ENCODE measurements at places on chromosomes 1 and 21.

DNA sequence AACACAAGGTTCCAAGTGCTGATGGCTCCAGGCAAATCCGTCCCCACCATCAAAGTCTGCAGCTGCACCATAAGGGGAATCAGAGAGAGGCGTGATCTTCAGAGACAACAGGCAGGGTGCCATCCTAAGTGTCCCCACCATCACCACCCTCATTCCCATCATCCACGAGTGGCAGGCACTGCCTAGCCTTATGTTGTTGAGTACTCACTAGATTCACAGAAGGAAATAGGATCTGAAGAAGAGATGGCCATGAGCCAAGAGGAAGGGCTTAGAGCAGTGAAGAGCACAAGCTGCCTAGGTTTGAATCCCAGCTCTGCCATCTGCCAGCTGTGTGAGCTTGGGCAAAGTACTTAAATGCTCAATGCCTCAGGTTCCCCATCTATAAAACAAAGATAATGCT, 207.3 kb upstream of the CSF3R start:
- DNase-seq: no peak

DNA sequence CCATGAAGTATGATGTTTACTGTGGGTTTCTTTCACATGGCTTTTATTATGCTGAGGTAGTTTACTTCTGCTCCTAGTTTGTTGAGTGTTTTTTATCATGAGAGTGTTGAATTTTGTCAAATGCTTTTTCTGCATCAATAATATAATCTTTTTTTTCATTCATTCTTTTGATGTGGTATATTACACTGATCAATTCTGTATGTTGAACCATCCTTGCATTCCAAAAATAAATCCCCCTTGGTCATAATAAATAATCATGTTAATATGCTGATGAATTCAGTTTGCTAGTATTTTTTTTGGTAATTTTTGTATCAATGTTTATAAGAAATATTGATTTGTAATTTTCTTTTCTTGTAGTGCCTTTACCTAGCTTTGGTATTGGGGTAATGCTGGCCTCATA, 97.9 kb upstream of the ZNF648 start:
- no peak for DNase-seq

- peak; percentile 48 for DNase-seq
These were observed 271.0 kb downstream of the TRABD2B start for GRCh38 chr1:47725992-47726855.

DNA sequence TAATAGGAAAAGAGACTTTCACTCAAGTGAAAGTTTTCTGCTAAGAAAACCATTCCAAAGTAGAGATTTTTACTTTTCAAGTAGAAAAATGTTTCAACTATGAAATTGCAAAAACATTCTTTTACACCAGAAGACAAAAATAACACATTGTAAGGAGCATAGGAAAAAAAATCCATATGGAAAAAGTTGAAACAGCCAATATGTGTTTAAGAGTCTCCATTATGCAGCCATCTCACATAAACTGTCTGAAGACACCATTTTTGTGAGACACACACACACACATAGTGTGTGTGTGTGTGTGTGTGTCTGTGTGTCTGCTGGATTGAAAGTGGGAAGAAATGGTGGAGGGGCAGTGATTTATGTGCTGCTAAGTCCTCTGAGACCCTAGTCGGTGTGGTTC, 162.1 kb downstream of the HHAT start:
- DNase-seq: no peak

DNA sequence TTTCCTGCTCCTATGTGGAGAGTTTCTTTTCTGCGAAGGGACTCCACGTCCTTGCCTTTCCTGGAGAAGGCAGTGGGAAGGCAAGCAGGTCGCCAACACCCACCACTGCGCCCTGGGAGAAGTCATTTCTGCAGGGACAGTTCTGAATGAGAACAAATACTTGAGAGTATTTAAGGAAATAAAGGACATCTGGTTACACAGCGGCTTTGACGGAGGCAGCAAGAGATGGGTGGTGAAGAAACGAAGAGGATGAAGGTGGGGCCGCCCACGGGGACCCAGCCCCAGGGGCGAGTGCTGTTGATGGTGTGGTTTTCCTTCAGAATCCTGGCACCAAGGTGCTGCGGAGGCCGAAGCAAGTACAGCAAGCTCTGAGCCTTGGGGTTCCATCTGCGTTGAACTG, 75.5 kb downstream of the PSMG1 start:
- no peak for DNase-seq

DNA sequence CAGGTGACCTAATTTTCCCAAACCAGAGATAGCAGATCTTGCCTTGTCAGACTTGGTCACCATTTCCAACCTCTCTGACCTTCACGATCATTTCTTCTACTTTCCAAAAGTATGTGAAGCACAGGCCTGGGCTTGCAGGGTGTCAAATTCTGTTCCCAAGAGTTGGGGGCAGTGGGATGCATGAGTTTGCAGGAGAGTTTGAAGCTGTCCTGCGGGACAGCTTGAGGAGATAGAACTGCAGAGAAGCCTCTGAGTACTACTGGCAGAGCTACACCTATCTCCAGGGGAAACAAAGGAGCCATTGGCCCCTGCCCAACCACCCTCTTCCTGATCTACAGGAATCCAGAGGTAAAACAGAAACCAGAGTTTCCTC, 11.3 kb downstream of the TXNIP start:
- no peak for DNase-seq

GRCh38 chr1:177275736-177276135, 105.0 kb downstream of the BRINP2 start:
- DNase-seq: no peak

GRCh38 chr1:200146100-200146499, 118.6 kb downstream of the NR5A2 start:
- no peak for DNase-seq

DNA sequence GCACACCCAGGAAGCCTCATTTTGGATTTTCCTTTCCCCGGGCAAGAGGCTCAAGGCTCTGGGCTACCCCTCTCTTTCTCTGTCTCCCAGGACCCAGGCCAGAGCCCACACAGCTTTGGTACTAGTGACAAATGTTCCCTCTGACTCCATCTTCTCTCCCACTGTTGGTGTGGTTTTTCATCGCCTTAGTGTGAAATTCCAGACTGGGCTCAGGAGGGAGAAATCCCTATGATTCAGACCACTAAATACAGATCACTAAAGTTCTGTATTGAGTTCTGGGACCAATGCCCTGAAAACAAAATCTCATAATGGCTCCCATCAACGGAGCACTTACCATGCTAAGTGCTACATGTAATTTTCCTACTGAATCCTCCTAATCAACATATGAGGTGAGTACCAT, 26.1 kb downstream of the IQGAP3 start:
- DNase-seq: no peak

DNA sequence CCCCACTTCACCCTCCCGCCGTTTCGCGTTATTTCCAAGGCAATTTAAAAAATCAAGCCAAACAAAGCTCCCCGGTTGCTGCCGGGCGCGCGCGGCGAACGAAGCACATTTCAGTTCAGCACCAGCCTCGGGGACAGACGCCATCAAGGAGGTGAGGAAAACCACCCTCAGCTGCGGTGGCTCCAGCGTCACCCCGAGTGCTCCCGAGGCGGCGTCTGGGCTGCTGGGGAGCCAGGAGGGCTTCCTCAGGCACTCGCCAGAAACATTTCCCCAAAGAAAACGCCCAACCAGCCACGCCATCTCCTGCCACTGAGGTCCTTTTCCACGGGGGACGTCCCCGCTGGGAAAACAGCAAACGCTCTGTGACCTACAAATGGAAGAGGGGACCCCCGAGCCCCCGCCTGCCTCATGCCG, 623 bp downstream of the GNG4 start:
- DNase-seq: peak; percentile 56

- no peak for DNase-seq
These were observed 64.6 kb upstream of the CLDN14 start for GRCh38 chr21:36544545-36544944.

DNA sequence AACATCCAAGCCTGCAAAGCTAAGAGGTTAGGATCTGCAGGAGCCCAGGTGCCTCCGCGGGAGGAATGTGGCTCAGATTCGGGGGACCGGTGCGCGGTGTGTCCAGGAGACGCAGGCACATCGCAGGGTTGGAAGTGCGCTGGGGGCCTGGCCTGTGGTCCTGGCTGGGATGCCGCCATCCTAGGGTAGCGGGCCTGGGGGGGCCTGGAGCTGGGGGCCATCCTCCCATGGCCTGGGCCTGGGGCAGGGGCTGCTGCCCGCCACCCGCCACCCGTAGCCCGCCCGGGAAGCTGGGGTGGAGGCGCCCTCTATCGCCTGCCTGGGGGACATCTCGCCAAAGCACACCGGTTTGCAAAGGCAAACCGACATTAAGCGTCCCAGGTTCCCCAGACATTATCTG, 170.6 kb upstream of the ARHGEF16 start:
- DNase-seq: peak; percentile 5

DNA sequence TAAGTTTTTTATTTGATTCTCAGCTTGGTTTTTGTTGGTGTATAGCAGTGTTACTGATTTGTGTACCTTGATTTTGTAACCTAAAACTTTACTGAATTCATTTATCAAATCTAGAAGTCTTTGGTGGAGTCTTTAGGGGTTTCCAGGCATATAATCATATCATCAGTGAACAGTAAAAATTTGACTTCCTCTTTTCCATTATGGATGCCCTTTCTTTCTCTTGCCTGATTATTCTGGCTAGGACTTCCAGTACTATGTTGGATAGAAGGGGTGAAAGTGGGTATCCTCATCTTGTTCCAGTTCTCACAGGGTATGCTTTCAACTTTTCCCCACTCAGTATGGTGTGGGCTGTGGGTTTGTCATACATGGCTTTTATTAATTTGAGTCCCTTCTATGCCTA, 23.6 kb upstream of the MAB21L3 start:
- no peak for DNase-seq

DNA sequence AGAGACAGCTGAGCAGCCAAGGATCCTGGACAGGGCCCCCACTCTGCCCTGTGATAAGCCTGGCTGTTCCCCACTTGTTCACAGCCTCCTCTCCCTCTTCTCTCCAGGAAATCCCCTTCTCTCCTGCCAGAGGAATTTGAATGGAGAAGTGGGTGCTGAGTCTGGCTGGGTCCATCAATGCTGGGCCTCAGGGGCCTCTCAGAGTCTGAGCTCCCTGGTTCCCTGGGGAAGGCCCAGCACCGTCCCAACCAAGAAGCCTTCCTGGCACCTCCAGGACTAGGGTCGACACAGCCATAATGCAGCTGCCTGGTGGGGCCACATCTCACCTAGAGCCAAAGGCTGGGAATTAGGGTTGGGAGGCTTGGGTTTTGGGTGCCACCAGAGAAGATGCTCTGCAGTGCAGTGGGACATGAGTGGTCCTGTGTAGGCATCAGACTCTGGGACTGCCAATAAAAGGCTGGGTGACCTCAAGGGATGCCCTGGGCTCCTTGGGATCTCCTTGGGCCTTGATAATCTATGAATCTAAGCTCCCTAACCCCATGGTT, 2.5 kb downstream of the MYBPH start:
- DNase-seq: no peak

DNA sequence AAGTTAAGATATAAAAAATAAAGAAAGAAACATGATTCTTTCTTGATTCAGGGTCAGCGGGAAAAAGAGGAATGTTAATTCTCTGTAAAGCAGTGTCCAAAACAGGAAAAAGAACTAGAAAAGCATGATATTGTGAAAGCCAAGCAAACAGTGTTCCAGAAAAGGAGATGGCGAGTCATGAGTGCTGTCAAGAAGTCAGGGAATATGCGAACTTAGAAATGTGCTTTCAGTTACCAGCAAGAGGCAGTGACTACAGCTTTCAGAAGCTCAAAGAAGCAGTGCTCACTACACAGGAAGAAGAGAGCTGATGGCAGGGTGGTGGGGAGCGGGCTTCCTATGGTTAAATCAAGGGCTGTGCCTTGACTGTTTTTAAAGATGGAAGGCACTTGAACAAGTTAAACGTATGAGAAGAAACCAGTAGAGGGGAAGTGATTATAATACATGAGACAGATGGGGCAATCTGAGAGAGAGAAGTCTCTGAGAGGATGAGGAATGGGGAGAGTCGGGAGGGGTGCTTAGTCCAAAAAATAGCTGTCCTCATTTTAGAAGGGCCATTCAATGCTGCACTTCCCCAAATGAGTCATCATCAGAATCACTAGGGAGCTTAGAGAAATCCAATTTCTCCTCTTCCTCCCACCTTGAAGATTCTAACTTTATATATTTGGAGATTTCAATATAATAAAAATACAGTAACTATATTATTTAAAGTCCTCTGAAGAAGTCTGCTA, 90.4 kb downstream of the KCNK1 start:
- DNase-seq: no peak

- no peak for DNase-seq
These were observed 45.1 kb downstream of the ABL2 start for GRCh38 chr1:179184403-179184802.

DNA sequence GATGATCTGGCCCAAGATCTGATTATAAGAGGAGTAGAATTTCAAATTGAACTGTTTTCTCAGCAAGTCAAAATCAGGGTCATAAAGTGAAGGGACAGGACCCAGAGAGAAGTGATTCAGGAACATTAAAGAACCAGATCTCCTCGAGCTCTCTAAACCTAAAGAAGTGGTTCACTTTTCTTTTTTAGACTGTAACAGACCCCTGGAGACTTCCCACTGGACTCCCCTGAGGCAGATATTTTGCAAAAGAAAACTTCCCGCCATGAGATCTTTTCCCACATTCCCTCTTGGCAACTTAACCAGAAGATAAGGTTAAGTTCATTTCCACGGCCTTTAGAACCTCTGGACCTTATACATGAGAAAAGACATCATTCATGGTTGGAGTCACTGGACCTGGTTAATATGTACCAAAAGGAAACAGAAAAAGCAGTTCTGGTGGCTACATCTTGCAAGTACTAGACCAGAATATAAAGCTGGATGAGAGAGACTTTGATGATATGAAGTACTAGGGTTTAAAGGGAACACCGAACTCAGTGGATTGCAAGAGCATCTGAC, 1061.4 kb downstream of the MRPL39 start:
- DNase-seq: no peak

DNA sequence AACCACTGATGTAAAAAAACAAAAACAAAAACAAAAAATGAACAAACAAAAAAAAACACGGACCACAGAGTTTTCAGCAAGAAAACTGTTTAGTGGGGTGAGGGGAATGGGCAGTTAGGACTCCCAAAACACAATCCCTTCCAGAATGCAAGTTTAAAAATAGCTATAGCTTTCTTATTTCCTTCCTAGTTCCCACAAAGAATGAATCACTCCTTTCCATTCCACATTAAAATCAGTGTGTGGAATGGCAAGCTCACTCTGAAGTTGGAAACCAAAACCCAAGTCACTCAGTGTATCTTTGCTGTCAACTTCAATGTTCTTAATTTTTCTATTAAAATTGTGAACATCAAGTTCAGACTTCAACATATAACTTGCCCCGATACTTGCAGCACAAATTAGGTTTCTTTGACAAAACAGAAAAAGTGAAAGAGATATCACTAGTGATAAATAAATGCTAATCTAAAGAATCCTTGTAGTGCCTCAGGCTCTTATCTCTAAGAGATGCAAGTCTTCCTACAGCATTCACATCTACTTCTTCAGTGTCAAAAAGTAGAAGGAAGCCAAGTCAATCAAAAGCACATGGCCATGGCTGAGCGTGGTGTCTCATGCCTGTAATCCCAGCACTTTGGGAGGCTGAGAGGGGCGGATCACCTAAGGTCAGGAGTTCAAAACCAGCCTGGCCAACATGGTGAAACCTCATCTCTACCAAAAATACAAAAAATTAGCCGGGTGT, 45.5 kb downstream of the TOR3A start:
- DNase-seq: no peak

GRCh38 chr21:42518215-42518614, 4.6 kb downstream of the SLC37A1 start:
- DNase-seq: no peak

All from stimulated activated naive CD8-positive, alpha-beta T cell treated with anti-CD3 and anti-CD28 coated beads, Interleukin-15, amount 100 ng/mL, for 72 hours (primary cell).